Left lung (tissue), 14 donors: ENCODE measurements at places on chromosomes 6 and 20. TPM values are rescaled to one million over a fixed set of nuclear protein-coding genes. Genes with fewer than 3 reads are reported as not detected.

- no peak for DNase-seq
These were observed 13.4 kb downstream of the CYP24A1 start for GRCh38 chr20:54160065-54161007.

GRCh38 chr6:132364306-132365074 lies 36.8 kb downstream of the MOXD1 start:
- no peak for DNase-seq

Gene VGLL2
- polyA plus RNA-seq = not detected

DNA sequence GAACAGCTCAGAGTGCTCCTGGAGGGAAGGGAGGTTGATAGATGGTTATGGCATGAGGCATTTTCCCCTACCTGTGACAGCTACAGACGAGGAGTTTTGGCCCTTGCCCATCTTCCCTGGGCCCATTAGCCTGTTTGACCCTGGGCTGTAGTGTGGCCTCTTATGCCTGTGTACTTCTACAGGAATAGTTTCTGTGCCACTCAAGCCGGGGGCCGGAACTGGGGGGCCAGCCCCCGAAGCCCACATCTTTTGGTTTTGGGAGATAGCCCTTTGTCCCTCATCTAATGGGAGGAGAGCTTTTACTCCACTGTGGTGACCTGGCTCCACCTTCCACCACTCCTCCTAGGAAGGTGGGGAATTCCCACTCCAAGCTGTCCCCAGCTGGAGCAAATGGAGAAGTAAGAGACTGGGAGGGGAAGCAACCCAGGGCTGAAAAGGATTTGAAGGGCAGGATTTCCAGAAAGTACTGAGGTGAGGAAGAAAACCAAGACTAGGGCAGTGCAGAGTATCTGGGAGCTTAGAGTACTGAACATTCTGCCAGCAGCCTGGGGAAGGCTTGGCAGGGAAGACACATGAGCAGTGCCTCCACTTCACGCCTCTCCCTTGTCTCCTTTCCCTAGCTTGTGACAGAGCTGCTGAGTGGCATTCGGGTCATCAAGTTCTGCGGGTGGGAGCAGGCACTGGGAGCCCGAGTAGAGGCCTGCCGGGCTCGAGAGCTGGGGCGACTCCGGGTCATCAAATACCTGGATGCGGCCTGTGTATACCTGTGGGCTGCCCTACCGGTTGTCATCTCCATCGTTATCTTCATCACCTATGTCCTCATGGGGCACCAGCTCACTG lies 6.9 kb downstream of the ABCC10 start:
- DNase-seq = no peak

- no peak for DNase-seq
These were observed 193.3 kb downstream of the LY86 start for GRCh38 chr6:6781873-6782227.

DNA sequence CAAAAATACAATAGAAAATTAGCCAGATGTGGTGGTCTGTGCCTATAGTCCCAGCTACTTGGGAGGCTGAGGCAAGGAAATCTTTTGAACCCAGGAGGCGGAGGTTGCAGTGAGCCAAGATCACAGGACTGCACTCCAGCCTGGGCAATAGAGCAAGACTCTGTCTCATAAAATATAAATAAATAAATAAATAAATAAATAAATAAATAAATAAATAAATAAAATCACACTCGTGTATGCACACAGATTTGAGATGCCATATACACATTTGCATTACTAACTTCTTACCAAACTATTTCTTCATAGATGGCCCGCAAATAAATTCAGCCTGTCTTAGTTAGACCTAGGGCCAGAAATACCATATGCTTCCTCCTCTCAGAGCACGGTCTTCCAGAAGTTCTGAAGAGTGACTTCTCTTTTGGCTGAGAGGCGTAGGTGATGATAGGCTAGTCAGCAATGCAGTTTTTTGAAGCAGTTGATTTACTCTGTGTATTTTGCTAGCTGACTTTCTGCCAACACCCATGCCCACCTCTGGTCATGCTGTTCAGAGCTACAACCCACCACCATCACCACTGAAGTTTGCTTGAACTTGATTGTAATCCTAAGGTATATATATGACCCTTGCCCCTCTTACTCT lies 150.1 kb downstream of the SASH1 start:
- no peak for DNase-seq

GRCh38 chr20:34049897-34050695 lies 56.4 kb downstream of the RALY start:
- no peak for DNase-seq

DNA sequence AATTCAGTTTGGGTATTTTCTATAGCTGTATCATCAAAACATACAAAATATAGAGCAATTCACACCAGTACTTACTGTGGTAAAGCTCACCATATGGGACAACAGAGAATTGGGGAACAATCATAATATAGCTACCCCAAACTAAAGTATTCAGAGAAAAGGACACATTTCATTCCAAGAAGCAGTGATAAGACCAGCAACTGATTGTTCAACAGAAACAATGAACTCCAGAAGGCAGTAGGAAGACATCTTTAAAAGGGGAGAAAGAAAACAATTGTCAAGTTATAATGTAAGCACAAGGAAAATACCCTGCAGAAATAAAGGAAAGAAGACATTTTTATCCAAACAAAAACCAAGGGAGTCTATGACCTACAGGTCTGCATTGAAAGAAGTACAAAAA lies 210.9 kb downstream of the ZFAND3 start:
- no peak for DNase-seq

Gene PHACTR1
- 13.5 TPM for polyA plus RNA-seq
